Stimulated activated CD8-positive, alpha-beta memory T cell treated with anti-CD3 and anti-CD28 coated beads, Interleukin-7, amount 100 ng/mL, for 24 hours (primary cell): ENCODE measurements at places on chromosomes 2 and 18.

DNA sequence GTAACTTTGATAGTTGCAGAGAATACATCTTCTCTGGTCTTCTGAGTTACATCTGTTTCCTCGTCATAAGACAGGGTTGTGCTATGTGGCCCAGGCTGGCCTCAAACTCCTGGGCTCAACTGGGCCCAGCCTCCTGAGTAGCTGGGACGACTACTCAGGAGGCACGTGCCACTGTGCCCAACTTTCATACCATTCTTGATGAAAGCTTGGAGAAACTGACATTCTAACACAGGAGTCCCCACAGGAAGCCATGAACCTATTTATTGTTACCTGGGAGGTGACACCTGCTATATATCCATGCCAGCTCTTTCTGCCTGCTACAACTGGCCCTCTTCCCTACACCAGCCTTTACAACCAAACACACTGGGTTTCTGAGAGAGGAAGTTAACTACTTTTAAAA lies 19.1 kb downstream of the EIF2AK3 start:
- DNase-seq: no peak

GRCh38 chr2:85702172-85702571 lies 8.0 kb downstream of the GNLY start:
- DNase-seq: no peak

- DNase-seq: no peak
Observed at GRCh38 chr18:66607632-66608031, 3.7 kb upstream of the CDH19 start.

GRCh38 chr2:74747411-74748080 lies 86.4 kb upstream of the HK2 start:
- DNase-seq: no peak

- no peak for DNase-seq
Observed at GRCh38 chr2:170587922-170588321, 127.2 kb upstream of the SP5 start.

- no peak for DNase-seq
Observed at GRCh38 chr2:20016346-20016745, 3.9 kb upstream of the MATN3 start.

DNA sequence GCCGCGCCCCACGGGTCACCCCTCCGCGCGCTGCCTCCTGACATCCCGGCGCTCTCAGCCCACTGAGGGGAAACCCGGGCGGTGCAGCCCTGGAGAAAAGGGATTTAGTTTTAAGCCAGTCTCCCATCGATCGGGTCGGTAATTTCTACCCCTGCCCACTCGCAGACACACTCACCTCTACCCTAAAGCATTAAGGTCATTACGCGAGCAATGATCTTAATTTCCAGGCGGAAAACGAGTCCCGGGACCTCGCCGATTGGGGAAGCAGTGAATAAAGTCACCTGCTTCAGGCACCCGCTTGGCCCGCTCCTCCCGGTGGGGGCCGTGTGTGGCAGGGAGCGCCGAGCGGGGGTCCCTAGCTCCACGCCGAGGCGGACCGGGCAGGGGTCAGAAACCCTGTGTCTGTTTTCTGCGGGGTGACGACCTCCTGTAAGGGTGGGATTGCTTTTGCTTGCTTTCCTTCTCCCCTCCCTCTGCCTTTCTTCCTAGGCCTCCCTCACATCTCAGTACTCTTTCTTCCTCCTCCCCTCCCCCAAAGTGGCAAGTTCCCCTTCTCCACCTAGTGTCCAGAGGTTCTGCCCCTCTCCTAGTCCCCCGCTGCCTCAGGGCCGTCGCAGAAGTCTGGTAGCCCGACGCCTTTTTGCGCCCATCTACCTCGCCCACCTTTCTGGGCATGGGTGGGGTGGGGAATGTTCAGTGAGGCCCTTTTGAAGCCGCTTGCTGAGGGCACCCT lies 142.6 kb downstream of the MEIS1 start:
- no peak for DNase-seq

GRCh38 chr18:45312555-45313126 lies 302.6 kb upstream of the SLC14A2 start:
- DNase-seq: no peak

- DNase-seq: no peak
Observed at GRCh38 chr2:26492749-26493515, 15.0 kb upstream of the OTOF start.

DNA sequence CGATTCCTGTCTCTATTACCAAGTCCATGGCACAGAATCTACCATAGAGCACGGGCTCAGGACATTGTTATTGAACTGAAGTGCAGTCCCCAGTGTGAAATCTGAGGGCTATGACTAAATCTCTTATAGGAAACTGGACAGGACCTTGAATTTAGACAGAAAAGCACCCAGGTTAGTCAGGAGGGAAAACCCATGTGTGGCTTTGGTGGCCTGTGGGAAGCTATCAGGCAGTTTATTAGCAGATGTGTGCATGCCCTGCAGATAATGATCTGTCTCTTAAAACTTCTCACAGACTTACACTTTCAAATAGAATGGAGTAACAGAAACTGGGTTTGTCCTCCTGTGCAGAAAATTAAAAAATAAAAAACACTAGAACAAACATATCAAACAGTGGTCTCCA lies 610.0 kb upstream of the RAB6C start:
- DNase-seq: no peak

GRCh38 chr2:8999102-8999446 lies 4.4 kb downstream of the MBOAT2 start:
- no peak for DNase-seq
